ENCODE measurements at places on chromosomes 1 and 21.

GRCh38 chr1:241411056-241411775 lies 54.2 kb upstream of the RGS7 start:
- no peak for DNase-seq

DNA sequence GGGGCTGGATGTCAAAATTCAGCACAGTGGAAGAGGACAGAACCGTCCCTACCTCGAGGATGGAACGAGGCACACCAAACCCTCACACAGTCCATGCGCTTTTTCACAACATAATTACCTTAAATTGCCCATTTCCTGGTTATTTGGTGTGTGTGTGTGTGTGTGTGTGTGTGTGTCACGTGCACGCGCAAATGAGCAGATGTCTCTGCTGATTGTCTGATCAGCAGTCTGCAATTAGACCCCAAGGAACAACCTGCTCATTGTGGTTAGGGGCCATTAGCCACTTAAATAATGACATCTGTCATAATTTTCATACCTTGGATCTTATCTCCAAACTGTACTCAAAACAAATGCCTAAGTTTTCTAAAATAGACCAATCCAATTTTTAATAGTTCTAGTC lies 23.2 kb downstream of the AVPR1B start:
- no peak for DNase-seq

DNA sequence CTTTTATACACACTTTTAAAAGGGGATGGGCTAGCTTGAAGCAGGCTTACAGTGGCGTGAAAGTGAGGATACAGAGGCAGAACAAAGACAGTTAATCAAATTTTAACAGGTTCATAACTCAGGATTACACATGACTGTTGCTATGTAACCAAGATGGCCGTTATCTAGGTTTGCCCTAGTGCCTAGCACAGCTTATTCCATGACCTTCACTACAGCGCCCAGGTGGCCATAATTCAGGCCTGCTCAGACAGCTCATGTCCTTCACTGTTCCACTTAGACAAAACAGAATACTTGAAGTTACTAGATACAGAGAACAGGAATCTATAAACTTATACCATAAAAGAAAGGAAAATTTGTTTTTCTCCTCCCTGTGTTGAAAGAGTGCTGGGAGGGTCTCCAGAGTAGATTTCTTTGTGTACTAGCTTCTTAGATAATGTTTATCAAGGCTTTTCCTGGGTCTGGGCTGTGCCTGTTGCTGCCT lies 6.2 kb upstream of the SPRR2F start:
- no peak for DNase-seq

DNA sequence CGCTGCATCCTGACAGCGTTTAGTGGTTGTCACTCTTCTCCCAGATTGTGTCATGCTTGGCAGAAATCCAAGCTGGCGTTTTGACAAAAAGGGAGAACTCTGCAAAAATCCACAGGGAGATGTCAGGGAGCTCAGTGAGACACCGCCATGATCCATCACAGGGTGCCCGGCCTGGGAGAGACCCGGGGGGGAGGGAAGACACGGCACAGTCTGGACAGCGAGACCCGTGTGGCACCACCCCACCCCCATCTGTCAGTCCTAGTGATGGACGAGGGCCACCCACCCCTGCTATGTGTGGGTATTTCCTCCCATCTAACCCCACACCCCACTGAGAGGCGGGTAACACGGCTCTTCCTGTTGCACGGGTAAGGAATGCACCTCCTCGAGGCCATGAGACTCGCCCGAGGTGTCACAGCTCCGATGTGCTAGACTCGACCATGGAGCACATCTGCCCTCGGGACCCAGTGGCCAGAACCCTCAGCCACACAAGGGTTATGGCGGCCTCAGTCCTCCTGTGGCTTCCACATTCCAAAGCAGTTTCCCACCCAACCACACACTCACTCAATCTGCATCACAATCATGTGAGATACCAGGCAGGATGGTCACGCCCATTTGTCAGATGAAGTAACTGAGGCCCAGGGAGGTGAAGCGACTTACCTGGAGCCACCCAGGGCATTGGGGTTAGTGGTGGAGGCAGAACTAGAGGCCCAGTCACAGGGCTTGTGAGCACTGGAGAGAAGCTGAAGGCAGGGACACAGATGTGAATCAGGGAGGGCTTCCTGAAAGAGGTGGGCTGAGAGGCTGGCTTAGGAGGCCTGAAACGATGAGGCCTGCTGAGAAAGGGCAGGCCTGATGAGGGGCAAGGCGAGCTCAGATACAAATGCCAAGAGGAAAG lies 688.5 kb downstream of the MATN1 start:
- DNase-seq: peak; percentile 5

- DNase-seq: no peak
Measured at GRCh38 chr1:196494766-196495165, 113.5 kb downstream of the KCNT2 start.

- DNase-seq: no peak
Measured at GRCh38 chr1:226846786-226847185, 23.6 kb upstream of the PSEN2 start.

DNA sequence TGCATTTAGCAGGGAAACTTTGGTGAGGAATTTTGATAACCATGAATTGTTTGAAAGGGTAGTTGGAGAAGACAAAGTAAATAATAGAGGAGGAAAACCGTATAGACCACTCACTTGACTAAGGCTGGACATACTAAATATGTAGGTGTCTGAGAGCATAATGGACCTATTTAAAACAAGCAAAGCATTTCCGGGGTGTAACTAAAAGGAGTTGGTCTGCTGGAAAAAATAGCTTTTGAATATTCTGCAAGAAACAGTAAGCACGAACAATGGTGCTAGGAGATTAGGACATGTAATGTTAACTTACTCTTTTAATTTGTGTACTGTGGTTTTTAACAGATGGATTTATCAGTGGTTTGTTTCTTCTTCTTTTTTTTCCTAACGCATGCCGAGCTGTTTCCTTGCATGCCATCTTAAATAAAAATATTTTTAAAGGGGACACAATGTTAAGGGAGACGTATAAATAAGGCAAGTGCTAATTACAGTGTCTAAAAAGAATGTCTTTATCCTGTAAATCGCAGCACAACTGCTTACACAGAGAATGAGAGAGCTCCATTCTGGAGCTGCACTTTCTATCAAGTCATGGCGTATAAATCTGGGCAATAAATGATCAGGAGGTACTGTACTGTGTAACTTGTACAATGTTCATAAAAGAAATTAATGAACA lies 492.1 kb downstream of the LMO4 start:
- no peak for DNase-seq

- DNase-seq: peak; percentile 47
Measured at GRCh38 chr1:25520446-25521061, 22.9 kb upstream of the LDLRAP1 start.

DNA sequence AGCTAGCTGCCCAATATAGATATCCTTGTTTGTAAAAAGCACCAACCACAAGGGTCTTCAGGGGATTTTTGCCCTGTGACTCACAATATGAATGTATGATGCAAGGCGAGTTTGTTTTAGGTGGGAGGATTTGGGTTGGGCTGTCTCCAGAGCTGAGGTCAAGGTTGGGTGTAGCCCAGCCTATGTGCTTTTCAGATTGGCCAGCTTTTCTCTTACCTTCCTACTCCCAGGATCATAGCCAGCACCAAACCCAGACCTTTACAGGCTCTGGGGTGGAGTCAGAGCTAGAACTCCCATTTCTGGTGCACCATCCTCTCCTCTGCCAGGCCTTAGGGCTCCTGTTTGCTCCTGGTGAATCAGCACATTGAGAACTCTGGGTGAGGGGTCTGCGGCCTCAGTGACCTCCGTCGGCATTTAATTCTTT lies 55.6 kb upstream of the GCLM start:
- peak; percentile 20 for DNase-seq

DNA sequence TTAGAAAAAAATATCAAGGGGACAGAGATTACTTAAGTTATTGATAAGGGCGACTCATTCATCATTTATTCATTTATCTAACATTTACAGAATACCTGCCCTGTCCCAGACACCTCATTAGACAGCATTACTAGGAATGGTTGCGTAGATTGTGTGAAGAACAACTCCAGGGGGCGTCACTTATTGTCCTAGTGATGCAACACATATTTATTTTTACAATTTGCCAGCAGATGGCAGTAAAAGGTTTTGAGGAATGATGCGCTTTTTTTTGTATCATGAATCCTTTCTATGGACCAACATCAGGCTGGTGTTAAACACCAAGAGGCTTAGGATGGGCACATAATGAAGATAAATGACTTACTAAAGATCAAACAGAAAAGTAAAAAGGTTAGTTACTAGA lies 5.5 kb downstream of the NCAM2 start:
- peak; percentile 12 for DNase-seq

DNA sequence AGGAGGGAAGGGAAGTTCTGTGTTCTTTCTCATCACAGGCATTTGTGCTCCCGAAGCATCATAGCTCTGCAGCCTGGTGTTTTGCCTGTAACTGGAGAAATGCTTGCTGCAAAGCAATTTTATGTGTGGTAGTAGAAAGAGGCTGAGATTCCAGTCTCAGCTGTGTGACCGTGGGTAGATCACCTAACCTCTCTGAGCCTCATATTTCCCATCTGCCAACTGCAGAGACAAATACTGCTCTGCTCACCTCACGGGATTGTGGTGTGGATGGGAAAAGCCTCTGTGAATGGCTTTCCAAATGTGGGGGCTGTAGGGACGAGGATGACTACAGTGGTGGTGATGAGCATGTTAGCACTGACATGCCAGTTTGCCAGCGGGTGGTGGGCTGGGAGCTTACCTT lies 84.0 kb downstream of the MDM4 start:
- DNase-seq: no peak

- DNase-seq: no peak
Measured at GRCh38 chr1:179815641-179816040, 62.0 kb downstream of the TOR1AIP2 start.

DNA sequence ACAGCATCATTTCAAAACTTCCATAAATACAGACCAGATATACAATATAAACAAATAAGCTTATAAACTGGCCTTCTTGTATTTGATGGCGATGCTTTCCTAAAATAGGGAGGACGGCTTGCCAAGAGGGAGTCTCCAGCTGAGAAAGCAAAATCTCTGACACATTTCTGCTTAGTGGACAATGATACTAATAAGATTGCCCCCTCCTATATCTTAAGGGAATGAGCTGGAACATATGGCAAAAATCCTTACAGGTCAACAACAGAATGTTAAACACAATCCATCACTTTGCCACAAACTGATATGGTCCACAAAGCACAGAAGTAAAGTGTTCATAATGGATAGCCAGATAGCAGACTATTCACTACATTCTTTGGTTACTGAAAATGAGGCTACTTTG lies 7.1 kb upstream of the GADD45A start:
- DNase-seq: no peak

DNA sequence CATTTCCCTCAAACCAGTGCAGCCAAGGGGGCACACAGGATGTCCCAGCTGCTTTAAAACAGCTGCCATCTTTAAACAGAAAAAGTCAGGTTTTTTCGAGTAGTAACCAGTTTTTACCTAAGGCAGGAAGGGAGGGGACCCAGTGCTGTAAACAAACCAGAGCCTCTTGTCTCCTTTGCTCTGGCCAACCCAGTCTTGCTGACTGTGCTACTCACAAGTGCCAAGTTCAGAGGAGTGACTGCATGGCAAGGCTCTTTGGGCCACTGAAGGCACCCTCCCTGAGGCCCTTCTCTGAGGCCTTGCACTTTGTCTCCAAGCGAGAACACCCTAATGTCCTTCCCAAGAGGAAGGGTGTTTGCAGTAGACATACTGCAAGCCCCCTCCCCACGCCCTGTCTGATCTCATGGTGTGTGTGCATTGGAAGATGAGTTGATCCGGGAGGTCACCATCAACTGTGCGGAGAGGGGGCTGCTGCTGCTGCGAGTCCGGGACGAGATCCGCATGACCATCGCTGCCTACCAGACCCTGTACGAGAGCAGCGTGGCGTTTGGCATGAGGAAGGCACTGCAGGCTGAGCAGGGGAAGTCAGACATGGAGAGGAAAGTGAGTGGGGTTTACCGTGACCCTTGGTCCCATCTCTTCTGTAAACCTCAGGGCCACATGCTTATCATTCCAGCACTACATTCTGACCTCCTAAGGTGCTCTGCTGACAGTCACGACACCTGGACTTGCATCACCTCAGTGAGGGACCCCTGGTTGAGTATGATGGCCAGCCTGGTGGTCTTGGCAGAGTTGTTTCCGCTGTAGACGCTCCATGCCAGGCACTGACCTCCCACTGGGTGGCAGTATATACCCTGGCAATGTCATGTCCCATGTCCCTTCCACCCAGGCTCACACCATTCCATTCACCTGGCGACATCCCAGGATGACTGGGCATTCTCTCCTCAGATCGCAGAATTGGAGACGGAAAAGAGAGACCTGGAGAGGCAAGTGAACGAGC lies 4.7 kb downstream of the DNALI1 start:
- DNase-seq: peak; percentile 20

DNA sequence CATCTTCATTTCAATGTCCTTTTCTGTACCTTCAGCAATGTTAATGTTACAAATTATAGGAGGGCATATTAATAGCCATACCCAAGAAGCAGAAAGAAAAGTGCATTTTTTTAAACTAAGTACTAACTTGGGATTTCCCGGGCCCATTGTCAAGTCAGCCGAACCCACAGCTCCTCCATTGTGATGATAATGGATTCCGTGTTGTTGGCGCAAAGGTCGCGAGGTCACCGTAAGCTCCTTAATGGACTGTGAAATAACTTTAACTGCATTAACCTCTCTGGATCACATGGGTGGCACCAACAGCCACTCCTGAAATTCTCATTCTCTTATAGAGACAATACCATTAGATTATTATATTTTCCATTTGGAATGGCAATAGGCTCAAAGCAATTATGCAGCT lies 250.6 kb upstream of the RRP15 start:
- no peak for DNase-seq
